ENCODE measurements at places on chromosomes 1 and 21. TPM values are rescaled to one million over a fixed set of nuclear protein-coding genes. Genes with fewer than 3 reads are reported as not detected.

GRCh38 chr1:240784776-240785175 lies 172.8 kb upstream of the GREM2 start:
- no peak for DNase-seq
- H3K4me1 ChIP-seq: no peaks in the 10 kb centered on the region
- no peak overlapping the region for H3K4me3 ChIP-seq
- H3K36me3 ChIP-seq: no peaks in the 10 kb centered on the region
- H3K27me3 ChIP-seq: no peaks in the 10 kb centered on the region

Gene CD247
- 6.7 TPM for total RNA-seq

Gene TNNI3K
- not detected for total RNA-seq

Gene MXRA8
- 28.8 TPM for total RNA-seq

DNA sequence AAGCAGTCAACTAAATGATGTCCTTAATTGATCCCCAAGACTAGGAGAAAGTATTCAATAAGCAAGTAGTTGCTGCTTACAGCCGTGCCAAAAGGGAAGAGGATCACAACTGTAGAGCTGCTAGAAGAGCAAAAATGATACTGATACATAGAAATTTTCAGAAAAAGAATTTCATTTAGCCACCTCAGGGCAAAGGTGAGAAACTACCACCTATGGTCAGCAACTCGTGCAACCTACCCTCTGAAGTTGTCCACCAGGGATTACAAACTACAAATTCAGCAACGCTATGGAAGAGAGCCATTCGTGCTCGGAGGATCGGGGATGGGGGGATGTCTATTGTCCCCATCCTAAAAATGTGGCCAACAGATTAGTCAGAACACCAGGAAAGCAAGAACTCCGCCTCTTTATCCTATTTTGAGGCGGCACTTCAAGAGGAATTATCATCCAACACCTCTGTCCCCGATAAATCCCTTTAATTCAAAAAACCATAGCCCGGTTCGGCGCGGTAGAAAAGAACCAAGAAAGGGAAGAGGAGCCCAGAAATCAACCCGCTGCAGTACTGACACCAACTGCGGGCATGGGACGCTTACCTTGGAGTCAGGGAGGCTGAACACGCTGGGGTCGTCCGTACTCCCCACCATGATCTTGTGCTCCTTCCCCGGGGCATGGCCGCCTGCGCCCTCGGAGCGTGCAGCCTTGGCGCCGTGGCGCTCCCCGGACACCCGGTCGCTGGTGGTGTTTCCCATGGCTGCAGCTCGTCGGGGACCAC lies 687 bp downstream of the PRKAB2 start:
- H3K27me3 ChIP-seq: no peaks in the 10 kb centered on the region
- H3K4me3 ChIP-seq: peak overlapping the region; percentile 90
- peak overlapping the region; percentile 95 for H3K27ac ChIP-seq
- no peak for DNase-seq
- H3K36me3 ChIP-seq: peaks cover under 1% of the 10 kb centered on the region
- H3K4me1 ChIP-seq: peaks cover 20% of the 10 kb centered on the region

GRCh38 chr1:245278846-245279245 lies 124.1 kb downstream of the KIF26B start:
- H3K4me1 ChIP-seq: no peaks in the 10 kb centered on the region
- H3K27ac ChIP-seq: no peak overlapping the region
- H3K36me3 ChIP-seq: no peaks in the 10 kb centered on the region

Gene KLF17
- not detected for total RNA-seq

Gene SPRR2F
- total RNA-seq: not detected

Gene HAO2
- not detected for total RNA-seq

- H3K36me3 ChIP-seq: no peaks in the 10 kb centered on the region
- peaks cover 13% of the 10 kb centered on the region for H3K4me1 ChIP-seq
- no peak for DNase-seq
- no peaks in the 10 kb centered on the region for H3K27me3 ChIP-seq
- H3K27ac ChIP-seq: peak overlapping the region; percentile 84
These were observed 32.6 kb downstream of the UBE4B start for GRCh38 chr1:10065344-10065685.

Gene CPT2
- total RNA-seq: 10.3 TPM

GRCh38 chr21:33951276-33952178 lies 35.9 kb upstream of the ATP5PO start:
- H3K4me1 ChIP-seq: peaks cover 26% of the 10 kb centered on the region
- peak overlapping the region; percentile 1 for H3K27ac ChIP-seq
- no peaks in the 10 kb centered on the region for H3K36me3 ChIP-seq
- no peaks in the 10 kb centered on the region for H3K27me3 ChIP-seq

Gene CFHR1
- not detected for total RNA-seq

GRCh38 chr1:26537951-26538352 lies 8.4 kb downstream of the RPS6KA1 start:
- peak overlapping the region; percentile 62 for H3K27ac ChIP-seq
- peaks cover 26% of the 10 kb centered on the region for H3K4me1 ChIP-seq
- no peak overlapping the region for H3K4me3 ChIP-seq
- no peaks in the 10 kb centered on the region for H3K27me3 ChIP-seq

DNA sequence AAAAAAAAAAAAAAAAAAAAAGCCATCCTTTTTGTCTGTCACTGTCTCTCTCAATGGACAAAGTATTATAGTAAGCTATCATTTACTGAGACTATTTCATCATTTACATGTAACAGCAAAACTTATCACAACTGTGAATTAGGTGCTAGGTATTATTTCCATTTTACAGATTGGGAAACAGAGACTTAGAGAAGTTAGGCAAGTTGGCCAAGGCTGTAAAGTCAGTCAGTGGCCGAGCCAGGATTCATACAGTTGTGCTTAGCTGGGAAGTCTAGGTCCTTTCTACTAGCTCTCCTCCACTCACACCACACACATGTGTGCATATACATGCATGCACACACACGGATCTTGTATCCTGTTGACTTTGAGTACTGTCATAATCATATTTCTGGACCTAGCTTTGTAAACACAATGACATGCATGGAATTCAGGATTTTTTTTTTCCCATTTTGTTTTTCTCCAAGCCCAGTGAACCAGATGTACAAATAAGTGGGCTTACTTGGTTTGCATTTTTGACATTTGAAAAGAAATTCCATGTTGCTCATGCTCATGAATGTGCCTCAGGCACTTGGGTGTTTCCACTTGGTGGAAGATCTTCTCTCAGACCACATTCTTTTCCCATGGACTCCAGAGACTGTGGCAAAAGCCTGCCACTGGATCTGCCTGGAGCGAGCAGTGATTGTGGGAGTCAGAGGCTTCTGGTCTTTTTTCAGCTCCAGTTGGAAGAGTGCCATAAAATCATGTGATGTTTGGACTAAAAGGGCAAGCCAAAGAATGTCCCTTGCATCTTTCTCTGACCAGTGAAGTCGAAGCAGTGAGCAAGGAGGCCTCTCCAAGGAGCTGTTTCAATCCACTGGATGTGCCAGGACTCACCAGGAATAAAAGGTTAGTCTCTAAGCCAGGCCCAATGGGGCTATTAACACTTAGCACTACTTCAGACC lies 61.7 kb upstream of the DNAJC6 start:
- no peaks in the 10 kb centered on the region for H3K4me1 ChIP-seq
- no peaks in the 10 kb centered on the region for H3K36me3 ChIP-seq
- H3K27ac ChIP-seq: no peak overlapping the region
- H3K27me3 ChIP-seq: no peaks in the 10 kb centered on the region
- DNase-seq: no peak
- H3K4me3 ChIP-seq: no peak overlapping the region
